ENCODE measurements at places on chromosomes 11 and 22. TPM values are rescaled to one million over a fixed set of nuclear protein-coding genes. Genes with fewer than 3 reads are reported as not detected.

Gene ABCC8
- total RNA-seq, result 1.6 TPM

Gene GAB4
- not detected for total RNA-seq

Gene FGF3
- not detected for total RNA-seq

DNA sequence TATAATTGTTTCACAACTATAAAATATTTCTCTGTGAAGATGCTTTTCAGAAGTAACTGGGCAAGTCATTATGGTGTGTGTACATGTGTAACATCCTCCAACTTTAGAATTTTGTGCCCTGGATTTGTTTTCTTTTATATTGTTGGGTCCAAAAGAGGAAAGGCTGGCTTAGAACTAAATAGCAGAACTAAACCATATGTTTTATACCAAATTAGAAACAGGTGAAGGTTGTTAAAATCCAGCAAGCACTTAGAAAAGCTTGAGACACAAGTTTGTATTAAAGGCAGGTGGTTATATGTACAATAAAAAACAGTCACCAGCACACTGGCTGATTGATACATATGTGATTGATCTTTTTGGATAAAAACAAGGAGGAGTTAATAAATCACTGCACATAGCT, 158.5 kb downstream of the WNT11 start:
- no peak for DNase-seq

GRCh38 chr11:2303627-2304505, 2.1 kb downstream of the TSPAN32 start:
- no peak for DNase-seq

DNA sequence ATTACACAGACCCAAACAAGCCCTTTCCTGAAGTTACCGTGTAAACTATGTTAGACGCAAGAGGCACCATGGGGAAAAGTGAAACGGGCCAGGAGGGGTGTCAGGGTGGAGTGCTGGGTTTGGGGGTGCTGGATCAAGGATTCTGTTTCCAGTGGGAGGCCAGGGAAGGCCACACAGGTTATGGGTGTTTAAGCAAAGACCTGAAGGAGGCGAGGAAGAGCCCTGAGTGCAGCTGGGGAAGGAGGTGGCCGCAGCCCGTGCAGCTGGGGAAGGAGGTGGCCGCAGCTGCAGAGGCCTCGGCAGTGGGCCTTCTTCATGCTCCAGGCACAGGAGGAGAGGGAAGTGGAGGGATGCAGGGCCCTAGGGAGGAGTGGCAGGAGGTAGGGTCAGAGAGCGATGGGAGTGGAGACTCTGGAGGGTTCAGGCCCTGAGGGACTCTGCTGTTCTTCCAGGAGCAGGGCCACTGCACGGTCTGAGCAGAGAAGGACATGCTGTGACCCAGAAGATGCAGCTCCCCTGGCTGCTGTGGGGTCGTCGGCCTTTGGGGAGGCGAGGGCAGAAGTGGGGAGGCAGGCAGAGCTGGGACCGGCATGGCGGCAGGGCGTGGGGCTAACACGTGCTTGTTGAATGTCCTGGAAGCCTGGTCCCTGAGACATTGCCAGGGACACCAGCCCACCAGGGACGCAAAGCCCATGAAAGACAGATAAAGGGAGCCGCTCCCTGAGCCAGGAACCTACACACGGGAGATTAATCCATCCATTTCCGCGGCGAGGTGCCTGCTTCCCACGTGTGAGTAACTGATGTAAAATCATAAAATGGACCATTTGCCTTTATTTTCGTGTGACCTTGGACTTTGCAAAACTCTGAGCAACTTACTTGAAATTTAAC, 1049.1 kb downstream of the BRD1 start:
- DNase-seq, result peak; percentile 57

- peak; percentile 95 for DNase-seq
These were observed 149.3 kb downstream of the FBXO7 start for GRCh38 chr22:32623943-32624342.

DNA sequence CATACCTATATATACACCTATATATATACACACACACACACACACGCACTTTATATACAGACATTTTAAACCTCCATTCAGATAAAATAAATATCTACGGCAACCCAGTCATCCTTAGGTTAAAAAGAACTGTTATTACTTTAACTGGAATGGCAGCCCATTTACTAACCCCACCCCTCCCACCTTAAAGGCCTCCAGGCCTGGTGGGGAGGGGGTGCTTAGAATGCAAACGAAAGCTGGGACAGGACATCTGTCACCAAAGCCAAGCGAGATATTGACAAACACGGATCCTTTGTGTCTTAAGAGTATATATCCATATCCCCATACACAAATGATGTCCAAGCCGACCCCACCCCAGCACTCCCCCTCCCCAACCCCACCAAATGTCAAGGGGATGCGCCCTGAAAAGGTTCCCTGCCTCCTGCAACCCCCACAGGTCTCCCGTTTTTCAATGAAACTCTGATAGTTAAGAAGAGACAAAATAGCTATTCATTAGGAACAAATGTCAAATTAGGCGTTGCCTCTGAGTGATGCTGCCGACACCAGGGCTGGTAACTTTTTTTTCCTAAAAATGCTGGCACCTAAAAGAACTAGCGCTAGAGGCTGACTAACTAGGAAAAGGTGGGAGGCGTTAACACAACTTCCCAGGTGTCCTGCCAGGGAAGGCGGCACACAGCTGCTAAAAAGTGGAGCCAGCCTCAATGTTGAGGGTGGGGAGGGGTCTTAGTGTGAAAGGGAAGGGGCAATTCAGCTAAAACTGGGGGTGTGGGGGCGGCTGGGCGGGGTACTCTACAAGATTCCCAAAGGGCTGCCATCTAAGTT, 5.6 kb downstream of the MN1 start:
- DNase-seq, result no peak

GRCh38 chr11:21564833-21565682, 627.8 kb upstream of the ANO5 start:
- DNase-seq, result no peak

- DNase-seq, result no peak
These were observed 74.0 kb upstream of the FAM181B start for GRCh38 chr11:82807646-82808045.

DNA sequence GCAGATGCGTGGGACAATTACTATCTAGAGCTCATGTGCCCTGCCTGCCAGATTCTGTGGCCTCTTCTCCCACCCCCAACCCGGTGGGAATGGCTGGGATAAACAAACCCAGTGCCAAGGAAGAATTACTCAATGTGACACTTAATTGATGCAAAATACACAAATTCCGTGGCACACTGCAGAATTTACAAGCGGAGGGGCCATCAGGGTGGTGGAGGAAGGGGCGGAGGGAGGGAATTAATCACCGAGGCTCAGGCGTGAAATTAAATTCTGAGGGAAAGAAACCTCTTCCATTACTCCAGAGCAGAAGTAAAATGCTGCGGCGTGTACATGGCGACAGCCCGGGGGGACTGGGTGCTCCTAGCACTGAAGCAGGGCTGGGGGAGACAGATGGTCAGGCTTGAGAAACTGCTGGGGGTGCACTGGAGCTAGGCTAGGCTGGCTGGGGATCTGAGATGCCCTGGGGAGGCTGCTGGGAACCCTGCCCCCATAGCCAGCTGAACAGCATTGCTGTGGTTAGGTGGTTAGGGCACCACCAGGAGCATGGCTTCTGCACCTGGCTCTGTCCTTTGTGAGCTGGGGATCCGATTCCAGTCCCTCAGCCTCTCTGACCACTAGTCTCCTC, 200.6 kb downstream of the CEP164 start:
- DNase-seq, result no peak

GRCh38 chr22:20089977-20090729, 10.1 kb downstream of the DGCR8 start:
- DNase-seq, result no peak

GRCh38 chr22:40056559-40056958, 61.8 kb downstream of the FAM83F start:
- DNase-seq, result no peak
